Central memory CD8-positive, alpha-beta T cell (primary cell): ENCODE measurements at places on chromosomes 16 and 17.
A peak's percentile ranks its signal among the peaks of the same experiment; 100 is the strongest.

DNA sequence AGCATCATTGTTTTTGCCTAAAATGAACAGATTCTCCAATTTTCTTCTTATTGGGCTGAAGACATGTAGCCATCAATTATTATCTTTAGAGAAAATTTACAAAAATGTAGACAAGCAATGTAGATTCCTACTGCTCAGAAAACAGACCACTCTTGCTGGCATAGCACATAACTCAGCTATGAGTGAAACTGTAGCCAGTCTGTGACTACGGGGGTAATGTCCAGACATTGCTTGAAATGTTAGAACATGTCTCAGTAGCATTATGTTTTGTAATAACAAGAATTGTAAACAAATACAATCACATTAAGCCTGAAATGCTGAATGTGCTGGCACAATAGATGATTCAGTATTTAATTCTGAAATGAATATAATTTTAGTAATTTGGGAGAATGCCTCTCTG lies 265.7 kb upstream of the KCNJ16 start:
- DNase-seq: no peak

- no peak for DNase-seq
These were observed 40.3 kb upstream of the GNG13 start for GRCh38 chr16:840561-841454.

DNA sequence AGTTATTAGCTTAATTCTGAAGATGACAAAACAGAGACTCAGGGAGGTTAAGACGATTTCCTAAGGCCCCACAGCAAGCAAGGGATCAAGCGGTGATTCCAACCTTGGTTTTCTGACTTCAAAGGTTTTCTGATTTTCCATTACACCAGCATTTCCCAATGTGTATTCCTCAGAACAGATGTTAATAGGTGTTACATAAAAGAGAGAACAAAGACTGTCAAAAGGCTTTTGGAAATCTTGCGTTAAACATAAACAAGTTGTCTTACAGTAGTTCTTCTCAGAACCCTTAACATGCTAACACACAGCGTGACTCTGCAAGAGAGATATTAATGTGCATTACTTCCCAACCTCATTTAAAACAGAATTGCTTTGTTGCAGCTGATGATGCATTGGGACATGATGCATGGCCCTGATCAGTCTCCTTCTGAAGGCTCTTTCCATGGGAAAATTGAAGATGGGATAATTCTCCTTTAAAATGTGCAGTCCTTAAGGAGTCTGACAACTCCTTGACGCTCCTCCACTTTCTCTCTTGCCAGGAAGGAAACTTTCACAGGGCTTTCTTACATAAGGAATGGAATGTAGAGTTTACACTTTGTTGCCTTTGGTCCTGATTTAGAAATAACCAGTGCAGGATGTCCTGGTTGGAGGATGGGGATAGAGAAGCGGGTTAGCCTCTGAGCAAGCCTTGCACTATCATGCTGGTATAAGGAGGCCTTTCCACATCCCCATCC lies 21.5 kb upstream of the MMD start:
- DNase-seq: no peak

- no peak for DNase-seq
These were observed 128.7 kb upstream of the ZFHX3 start for GRCh38 chr16:73176577-73177013.

- DNase-seq: no peak
These were observed 1.6 kb downstream of the GLG1 start for GRCh38 chr16:74605332-74605731.

GRCh38 chr17:16918443-16918842 lies 53.5 kb downstream of the TNFRSF13B start:
- DNase-seq: no peak

GRCh38 chr17:50074227-50074626 lies 18.3 kb downstream of the ITGA3 start:
- no peak for DNase-seq

GRCh38 chr16:10824111-10824893 lies 5.7 kb upstream of the TVP23A start:
- no peak for DNase-seq

DNA sequence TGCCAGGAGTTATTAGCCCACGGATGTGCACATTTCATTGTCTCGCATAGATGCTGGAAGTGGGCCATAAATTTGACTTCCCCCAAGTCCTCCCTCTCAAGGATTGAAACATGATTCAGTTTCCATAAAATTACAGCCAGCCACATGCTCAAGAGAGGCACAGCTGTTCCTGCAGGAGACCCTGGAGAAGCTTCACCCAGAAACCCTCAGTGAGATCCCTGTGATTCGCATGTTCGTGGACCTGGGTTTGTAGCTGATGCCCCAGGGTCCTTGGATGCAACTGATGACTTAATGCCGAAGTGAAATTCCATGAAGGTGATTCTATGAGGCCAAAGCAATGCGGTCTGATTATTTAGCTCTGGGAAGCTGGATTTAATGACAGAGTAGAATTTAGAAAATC lies 24.7 kb upstream of the AQP8 start:
- no peak for DNase-seq

- no peak for DNase-seq
These were observed 2.9 kb upstream of the EPX start for GRCh38 chr17:58189436-58190146.

- peak; percentile 46 for DNase-seq
These were observed 26.0 kb downstream of the TK2 start for GRCh38 chr16:66523861-66524354.

DNA sequence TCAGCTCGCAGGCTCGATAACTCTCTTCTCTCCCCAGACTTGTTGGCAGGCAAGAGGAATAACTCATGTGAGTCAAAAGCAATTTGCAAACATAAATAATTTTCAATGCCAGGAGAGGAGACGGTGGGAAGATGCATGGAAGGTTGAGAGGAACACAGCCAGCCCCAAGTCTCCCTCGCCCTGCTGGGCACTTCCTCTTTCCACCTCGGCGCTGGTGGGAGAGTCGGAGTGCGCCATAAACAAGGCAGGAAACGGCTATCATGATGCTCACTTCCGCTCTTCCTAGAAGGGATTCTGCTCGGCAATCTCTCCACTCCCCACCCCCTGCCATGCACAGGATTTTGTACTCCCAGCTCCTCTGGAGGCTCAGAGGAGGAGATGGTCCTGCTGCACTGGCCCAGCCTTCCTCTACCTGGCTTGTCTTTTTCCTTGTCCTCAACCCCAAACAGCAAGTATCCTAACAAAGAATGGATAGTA lies 13.0 kb downstream of the CBX4 start:
- DNase-seq: no peak

DNA sequence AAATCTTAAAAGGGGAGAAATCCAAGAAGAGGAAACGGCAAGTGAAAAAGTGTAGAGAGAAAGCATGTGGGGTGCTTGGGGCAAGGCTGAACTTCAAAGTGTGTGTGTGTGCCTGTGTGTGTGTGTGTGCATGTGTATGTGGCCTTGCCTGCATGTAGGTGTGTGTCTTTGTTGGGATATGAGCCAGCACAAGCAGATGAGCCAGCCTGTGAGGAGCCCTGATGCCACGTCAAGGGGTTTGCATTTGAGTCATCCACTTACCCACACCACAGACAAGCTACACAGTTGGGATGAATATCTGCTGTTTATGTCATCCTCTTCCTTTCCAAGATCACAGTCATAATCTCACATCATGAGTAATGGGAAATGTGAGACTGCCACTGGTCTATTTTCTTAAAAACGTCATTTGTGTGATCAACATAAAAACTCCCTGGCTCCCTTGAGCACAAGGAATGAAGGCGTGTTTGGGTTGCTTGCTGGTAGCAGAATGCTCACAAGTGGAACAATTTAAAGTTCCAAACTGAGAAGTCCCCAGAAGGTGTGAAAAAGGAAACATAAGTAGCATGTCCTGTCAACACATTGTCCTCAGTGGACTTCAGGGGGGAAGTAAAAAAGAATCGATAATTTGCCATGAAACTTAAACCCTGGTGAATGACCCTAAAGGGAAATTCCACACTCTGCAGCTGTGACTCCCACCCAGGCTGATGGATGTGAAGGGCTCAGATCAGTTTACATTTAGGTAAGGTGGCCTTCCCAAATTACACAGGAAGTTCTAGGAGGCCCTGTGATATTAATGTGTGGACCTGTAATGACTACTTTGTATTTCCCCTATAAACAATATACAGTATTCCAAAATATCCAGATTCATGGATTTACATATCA lies 14.7 kb downstream of the KCTD19 start:
- DNase-seq: no peak

DNA sequence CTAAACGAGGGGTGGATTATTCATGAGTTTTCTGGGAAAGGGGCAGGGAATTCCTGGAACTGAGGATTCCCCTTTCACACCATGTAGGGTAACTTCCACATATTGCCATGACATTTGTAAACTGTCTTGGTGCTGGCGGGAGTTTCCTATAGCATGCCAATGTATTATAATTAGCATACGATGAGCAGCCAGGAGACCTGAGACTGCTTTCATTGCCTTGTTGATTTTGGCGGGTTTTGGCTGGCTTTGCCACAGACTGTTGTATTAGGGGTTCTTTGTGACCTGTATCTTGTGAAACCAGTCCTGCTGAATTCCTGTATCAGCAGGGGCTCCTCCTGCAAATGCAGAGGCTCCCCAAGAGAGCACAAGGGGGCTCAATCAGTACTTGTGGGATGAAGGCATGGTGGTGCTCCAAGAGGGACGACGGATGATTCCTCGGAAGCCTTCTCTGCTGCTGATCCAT lies 104.4 kb upstream of the CACNG5 start:
- no peak for DNase-seq

- DNase-seq: no peak
These were observed 35.9 kb downstream of the TRARG1 start for GRCh38 chr17:1315409-1315808.

DNA sequence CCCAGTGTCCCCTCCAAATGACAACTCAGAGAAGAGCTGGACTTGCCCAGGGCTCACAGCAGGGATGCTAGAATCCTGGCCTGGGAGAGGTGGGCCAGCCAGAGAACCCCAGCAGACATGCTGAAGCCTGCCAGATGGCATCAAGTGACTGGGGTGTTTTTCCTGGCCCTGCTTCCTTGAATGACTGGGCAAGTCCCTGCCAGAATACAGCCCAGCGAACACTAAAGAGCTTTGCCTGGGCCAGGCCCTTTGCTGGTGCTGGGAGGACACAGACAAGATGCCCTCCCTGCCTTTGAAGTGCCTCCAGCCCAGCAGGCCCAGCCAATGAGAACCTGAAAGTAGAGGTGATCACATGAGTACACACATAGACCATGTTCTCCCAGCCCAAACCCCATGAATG lies 11.5 kb downstream of the ZNF319 start:
- no peak for DNase-seq

GRCh38 chr16:66135421-66135831 lies 231.1 kb upstream of the CDH5 start:
- DNase-seq: no peak

DNA sequence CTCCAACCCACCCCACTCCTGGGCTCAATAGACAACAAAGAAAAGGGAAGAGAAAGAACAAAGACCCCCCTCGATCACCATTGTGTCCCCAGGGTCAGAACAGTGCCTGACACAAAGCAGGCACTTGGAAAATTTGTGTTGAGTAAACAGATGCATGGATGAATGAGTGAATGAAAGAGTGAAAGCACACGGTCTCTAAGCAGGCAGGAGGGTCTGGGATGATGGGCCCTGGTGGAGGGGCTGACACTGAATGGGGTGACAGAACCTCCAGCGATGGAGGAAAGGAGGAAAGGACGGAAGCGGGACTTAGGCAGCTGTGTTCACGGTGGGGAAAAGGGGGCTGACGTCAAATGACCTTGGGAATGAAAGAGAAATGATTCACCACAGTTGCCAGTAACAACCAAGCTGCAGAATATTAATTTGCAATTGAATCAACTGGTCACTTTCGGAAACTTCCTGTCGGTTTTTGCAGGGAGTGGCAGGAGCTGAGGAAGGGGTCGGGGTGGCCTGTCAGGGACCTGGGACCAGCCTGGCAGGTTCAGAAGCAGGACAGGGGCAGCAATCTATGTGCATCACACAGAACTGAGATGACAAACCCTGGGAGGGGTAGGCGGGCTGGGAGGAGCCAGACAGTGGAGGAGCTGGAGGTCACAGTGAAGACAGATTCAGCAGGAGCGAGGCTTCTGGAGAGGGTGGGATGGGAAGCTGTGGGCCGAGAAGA lies 6.7 kb upstream of the GAST start:
- no peak for DNase-seq

DNA sequence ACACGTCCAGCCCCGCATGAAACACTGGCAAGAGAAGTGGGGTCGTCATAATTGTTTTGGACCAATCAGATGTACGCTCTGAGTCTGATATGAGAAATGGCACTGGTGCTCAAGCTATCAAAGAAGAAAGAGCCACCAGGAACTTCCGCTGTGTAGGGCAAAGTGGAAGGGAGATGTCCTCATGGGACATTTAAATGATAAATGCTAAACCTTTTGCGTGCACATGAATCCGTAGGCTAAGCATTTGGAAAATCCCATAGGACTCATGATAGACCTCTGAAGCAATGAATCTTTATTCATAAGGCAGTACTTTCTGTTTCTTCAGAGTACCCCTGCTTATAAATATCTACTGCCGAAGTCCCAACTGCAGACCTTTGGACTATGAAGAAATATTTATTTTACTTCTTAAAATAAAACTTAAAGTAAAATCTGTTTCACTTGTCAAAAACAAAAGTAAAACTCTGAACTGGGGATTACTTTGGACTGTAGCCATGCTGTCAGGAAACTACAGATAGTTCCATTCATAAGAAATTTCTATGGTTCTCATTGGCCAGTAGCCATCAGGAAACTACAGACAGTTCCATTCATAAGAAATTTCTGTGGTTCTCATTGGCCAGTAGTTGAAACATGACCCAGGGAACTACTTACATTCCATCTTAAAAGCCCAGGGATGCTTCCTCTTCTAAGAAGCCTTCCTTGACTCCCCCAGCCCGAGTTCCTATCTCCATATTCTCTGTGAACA lies 335.1 kb downstream of the HS3ST4 start:
- DNase-seq: no peak

- no peak for DNase-seq
These were observed 42.0 kb downstream of the MGAT5B start for GRCh38 chr17:76909971-76910760.

- DNase-seq: no peak
These were observed 16.1 kb upstream of the KRTAP17-1 start for GRCh38 chr17:41331606-41332005.

DNA sequence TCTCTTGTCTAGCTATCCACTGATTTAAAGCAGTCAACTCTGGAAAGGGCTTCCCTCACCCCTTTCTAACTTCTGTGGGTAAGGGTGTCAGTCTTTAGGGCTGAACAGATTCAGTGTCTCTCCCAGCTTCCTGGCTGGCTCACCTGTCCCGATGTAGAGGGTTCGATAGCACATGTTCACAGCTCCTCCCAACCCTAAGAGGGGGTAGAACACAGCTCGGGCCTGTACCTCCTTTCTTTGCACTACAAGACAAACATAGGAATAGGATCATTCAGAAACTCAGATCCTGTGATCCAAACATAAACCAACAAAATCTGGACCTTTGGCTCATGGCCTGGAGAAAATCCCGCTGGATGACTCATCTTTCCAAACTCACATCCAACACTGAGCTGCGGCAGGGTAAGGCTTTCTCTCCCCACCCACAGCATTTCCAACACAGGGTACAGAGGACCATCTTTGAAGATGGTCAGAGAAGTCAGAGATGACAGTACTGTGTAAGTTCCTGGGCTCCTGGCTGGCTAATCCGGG lies 5.8 kb upstream of the DHRS13 start:
- no peak for DNase-seq

- peak; percentile 25 for DNase-seq
These were observed 1.1 kb upstream of the ZNF747 start for GRCh38 chr16:30535777-30536190.

- DNase-seq: no peak
These were observed 6.9 kb downstream of the DEXI start for GRCh38 chr16:10935226-10935915.
